ENCODE measurements at places on chromosomes 5 and 9.

DNA sequence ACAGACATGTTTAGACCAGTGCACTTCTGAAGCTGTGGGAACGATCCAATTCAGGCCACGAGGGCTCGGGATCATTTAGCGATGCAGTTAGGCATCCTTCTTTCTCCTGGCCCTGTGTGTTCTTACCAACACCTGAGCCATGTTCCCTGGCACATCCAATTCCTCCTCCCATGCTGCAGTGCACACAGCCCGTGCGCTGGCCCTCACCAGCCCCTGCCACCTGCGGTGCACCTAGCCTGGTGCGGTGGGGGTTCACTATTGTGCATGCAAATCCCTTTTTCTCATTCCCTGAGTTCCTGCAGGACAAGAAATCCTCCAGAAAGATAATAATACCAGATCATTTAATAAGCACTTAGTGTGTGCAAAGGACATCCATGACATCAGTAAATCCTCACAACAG, 53.5 kb downstream of the NEURL1B start:
- no peak for DNase-seq

DNA sequence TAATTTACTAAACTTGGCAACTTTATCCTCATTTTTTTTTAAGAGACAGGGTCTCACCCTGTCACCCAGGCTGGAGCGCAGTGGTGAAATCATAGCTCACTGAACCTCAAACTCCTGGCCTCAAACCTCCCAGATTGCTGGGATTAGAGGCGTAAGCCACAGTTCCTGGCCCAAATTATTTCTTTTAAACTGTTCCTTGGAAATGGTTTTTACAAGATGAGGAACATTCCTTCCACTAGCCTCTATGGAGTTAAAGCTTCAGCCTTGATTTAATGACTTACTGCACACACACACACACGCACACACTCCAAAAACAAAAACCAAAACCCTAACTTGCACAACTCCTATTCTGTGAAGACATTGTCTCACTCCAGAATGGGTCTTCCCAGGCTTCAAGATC, 77.2 kb upstream of the TARS1 start:
- DNase-seq, result no peak

DNA sequence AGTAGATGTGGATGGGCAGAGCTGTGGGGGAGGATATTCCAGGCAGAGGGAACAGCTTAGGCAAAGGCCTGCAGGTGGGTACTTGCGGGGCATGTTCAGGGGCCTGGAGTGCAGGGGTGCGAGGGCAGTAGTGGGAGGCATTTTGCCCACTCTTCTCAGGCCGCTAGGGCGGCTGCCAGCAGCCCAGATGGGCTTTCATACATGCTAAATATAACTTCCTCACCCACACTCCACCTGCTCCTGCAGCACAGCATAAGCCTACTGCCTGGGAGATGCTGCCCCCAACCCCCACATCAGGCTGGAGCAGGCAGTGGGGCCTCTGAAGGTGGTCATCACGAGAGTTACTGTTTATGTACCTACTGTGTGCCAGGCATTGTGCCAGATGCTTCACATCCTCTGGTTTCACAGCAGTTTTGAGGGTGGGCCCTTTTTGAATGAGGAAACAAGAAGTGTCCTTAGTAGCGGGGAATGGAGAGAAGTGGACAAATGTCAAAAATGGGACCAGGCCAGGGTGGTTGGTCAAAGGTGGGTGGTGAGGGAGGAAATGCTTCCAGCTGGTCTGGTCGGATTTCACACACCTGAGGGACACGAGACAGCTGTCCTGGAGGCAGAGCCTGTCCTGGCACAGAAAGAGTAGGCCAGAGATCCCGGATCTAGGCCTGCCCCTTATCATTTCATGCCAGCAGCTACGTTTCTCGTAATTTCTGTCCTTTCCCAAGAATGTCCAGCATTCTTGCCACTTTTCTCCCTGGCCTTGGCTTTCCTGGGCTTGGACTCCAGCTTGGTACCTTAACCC, 12.1 kb downstream of the RGS14 start:
- DNase-seq, result no peak

- no peak for DNase-seq
Measured at GRCh38 chr5:88820581-88820980, 62.4 kb downstream of the MEF2C start.

- peak; percentile 50 for DNase-seq
Measured at GRCh38 chr9:137241490-137242268, 592 bp downstream of the TUBB4B start.

DNA sequence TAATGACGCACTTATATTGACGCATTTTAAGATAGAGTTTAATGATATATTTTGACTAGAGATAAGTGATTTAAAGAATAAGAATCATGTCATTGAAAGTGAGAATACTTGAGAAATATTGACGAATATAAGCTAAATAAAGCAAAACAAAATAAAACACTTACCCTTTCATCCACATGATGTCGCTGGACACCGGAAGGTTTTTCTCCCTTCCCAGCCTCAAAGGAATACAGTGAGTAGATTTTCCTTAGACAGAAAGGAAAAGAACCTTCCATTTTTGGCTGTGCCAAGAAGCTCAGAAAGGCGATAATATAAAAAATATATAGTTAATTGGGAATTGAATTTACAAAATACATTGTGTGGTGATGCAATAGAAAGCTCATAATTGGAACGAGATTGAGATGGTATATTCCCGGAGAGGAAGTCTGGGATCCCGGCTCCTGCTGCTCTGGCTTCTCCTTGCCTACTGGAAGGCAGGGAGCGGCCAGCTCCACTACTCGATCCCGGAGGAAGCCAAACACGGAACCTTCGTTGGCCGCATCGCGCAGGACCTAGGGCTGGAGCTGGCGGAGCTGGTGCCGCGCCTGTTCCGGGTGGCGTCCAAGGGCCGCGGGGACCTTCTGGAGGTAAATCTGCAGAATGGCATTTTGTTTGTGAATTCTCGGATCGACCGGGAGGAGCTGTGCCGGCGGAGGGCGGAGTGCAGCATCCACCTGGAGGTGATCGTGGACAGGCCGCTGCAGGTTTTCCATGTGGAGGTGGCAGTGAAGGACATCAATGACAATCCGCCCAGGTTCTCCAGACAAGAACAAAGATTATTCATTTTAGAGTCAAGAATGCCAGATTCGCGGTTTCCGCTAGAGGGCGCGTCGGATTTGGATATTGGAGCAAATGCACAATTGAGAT, at the start of gene PCDHA5:
Gene PCDHA5, plus strand, starts transcription at position 239 of the 906 bp plus-strand sequence.
- peak; percentile 22 for DNase-seq

DNA sequence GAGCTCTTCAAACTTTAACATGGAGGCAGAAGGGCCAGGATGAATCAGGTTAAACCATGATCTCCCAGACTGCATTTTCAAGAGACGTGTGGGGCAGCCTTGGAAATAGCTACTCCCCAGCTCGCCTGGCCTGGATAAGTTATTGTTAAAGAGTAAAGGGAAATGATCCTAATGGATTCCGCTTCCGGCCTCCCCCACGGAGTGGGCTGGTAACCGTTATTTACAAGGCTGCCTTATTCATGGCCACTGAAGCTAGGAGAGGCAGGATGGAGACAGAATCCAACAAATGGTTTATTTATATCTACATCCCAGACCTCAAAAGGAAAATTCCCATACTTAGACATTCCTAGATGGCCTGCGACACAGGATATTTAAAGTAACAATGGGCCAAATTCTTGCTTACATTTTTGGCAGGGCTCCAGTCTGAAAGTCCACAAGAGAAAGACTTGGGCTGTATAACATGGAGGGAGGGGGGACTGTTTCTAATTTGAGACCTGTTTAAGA, 27.9 kb downstream of the SPRY4 start:
- no peak for DNase-seq

GRCh38 chr9:108860764-108861163, 1.3 kb upstream of the ACTL7A start:
- no peak for DNase-seq

GRCh38 chr9:111917201-111917600, 20.6 kb downstream of the UGCG start:
- DNase-seq, result no peak

GRCh38 chr9:121620777-121621449, 30.5 kb upstream of the DAB2IP start:
- DNase-seq, result peak; percentile 16

- no peak for DNase-seq
Measured at GRCh38 chr9:36192196-36192595, 1.5 kb downstream of the CLTA start.

DNA sequence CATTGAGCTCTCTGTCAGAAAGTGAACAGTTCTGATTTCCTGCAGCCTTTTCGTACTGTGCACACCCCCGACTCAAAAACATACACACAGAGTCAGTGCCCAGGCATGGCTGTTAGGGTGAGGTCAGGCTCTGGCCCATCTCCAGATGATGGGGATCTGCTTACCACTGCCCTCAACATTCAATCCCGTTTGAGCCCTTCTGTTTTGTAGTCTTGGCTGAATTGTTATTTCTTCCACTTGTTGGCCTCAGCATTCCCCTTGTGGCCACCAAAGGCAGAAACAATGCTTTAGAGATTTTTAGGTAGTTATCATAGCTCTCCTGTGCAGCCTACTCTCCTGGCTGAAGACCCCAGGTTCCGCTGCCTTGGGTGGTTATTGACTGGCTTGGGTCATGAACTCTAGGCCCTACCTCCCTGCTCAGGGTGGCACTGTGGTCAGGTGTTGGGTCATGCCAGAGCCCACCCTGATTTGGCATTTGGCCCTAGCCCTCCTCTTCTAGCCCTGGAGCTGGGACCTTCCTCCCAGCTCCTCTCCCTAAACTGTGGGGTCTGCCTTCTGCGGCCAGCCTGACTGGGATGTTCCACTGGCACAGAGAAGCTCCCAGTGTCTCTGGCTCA, 7.8 kb upstream of the MYOZ3 start:
- DNase-seq, result no peak
